Dermis lymphatic vessel endothelial cell (primary cell): ENCODE measurements at places on chromosomes 5 and 9. TPM values are rescaled to one million over a fixed set of nuclear protein-coding genes. Genes with fewer than 3 reads are reported as not detected.

Gene F2RL1
- 14.8 and 21.8 TPM in 2 replicates for total RNA-seq

Gene PCDHAC2
- total RNA-seq, result 0.11 and 0.17 TPM in 2 replicates

Gene IL7R
- 0.26 and 0.65 TPM in 2 replicates for total RNA-seq

Gene ZNF483
- total RNA-seq, result 2.4 and 2.9 TPM in 2 replicates

Gene STPG3
- 0.54 TPM in 1 of 2 replicates, not detected in the other for total RNA-seq

Gene TRUB2
- total RNA-seq, result 25.8 and 27.3 TPM in 2 replicates

Gene EQTN
- total RNA-seq, result 0.09 and 0.22 TPM in 2 replicates

Gene NR2F1-AS1
- 31.0 and 31.4 TPM in 2 replicates for total RNA-seq

Gene LECT2
- not detected in 2 replicates for total RNA-seq

Gene RASEF
- under 0.01 and 0.09 TPM in 2 replicates for total RNA-seq
